CD4-positive, alpha-beta T cell treated with Interferon alpha-2 for 1 hour (primary cell): ENCODE measurements at places on chromosomes 13 and 19.

DNA sequence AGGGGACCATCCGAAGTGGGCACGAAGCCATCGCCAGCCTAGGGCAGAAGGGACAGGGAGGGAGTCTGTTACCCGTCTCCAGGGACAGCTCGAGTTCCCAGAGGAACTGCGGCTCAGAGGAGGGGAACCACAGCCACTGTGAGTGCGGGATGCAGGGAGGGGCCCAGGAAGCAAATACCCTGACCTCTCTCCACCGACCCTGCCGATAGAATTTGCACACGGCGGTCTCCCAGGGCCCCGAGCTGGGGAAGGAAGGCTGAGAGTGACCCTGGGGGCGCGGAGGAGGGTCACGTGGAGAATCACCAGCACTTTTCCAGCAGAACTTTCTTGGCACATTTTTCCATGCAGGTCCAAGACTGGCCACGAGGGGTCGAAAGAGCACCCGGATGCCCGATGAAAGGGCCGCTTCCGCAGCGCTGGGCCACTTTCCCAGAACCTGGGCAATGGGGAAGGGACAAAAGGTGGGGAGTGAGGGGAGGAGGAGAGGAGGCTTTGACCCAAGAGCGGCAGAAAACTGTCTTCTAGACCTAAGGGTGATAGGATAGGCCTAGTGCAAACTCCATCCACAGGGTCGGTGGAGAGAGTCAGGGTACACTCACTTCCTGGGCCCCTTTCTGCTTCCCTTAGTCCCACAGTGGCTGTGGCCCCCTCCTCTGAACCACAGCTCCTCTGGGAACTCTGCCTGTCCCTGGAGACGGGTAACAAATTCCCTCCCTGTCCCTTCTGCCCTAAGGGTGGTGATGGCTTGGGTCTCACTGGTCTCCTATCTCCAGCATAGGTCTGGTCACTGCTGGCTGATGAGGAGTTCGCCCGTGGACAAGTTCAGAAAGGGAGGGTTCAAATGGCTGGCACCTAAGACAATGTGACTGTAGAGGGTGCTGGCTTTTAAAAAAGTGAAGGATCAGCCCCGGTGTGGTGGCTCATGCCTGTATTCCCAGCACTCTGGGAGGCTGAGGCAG lies 5.3 kb upstream of the GPR4 start:
- DNase-seq, result peak; percentile 57

- DNase-seq, result no peak
Measured at GRCh38 chr13:110228936-110229904, 77.7 kb downstream of the COL4A1 start.

DNA sequence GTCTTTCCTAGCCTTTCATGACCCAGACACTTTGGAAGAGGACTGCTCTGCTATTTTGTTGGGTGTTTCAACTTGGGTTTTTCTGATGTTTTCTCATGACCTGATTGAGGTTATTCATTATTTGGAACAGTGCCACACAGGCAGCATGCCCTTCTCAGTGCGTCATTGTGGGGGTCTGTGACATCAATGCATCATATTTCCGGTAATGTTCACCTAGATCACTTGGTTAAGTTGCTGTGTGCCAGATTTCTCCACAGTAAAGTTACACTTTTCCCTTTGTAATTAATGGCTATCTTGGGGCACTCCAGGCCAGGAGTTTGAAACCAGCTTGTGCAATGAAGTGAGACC lies 124.4 kb downstream of the SIPA1L3 start:
- DNase-seq, result no peak

DNA sequence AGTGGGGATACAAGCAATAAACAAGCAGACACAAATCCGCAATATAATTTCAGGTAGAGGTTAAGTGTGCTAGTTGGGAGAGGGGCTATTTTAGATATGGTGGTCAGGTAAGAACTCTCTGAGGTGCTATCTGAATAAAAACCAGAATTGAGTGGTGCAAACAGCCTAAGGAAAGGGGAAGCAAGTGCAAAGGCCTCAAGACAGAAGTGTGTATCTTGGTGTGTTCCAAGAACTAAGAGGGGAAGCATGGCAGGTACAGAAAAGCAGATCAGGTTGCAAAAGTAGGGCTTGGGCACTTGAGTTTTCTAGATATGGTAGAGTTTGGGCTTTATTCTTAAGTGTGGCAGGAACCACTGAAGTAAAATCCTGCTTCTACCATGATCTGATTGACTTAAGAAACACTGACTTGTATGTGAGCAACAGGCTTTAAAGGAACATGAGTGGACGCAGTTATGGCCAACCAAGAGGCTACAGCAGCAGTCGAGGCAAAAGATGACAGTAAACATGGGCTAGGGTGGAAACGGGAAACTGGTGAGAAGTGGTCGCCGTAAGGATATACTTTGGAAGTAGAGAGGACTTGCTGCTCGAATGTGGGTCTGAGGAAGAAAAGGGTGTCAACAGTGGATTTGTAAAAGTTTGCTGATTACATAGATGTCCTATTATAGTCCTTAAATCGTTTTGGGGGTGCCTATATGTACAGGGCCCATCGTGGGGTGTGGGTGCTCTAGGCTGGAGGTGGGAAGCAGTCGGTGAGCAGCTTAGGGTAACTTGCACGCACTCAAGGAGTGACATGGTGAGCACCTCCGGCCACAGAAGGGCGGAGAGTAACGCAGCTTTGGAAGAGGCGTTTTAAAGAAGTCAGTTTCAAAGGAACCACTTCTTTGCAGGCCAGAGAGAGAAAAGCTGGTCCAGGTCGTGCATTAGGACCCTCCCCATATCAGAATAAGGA lies 677 bp downstream of the TGDS start:
- DNase-seq, result no peak

DNA sequence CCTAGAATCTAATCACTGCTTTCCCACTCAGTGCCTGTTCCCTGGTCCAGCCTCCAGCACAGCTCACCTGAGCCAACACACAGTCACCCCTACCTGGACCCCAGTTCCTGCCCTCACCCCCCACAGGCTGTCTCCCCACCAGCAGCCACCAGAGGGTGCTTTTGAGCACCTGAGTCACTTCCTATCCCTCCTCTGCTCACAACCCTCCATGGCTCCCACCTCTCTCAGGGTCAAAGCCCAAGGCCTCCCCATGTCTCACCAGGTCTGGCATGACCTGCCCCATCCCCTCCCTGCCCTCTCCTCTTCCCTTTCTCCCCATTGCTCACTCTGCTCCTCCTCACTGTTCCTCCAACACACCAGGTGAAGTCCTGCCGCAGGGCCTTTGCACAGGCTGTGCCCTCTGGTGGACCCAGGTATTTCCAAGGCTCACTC lies 7.1 kb upstream of the DPP9 start:
- DNase-seq, result peak; percentile 57

- no peak for DNase-seq
Measured at GRCh38 chr13:95865080-95865615, 188.1 kb downstream of the UGGT2 start.

GRCh38 chr13:68440874-68441273 lies 1210.7 kb upstream of the PCDH9 start:
- DNase-seq, result no peak

- no peak for DNase-seq
Measured at GRCh38 chr19:13599681-13600080, 93.4 kb upstream of the CACNA1A start.

- no peak for DNase-seq
Measured at GRCh38 chr13:23993680-23993985, 96.3 kb upstream of the C1QTNF9B start.

GRCh38 chr19:57171551-57172081 lies 4.3 kb upstream of the DUXA start:
- DNase-seq, result peak; percentile 54

GRCh38 chr19:42051166-42052115 lies 18.6 kb downstream of the GRIK5 start:
- DNase-seq, result no peak

- DNase-seq, result no peak
Measured at GRCh38 chr13:102028206-102028605, 373.6 kb downstream of the FGF14 start.

DNA sequence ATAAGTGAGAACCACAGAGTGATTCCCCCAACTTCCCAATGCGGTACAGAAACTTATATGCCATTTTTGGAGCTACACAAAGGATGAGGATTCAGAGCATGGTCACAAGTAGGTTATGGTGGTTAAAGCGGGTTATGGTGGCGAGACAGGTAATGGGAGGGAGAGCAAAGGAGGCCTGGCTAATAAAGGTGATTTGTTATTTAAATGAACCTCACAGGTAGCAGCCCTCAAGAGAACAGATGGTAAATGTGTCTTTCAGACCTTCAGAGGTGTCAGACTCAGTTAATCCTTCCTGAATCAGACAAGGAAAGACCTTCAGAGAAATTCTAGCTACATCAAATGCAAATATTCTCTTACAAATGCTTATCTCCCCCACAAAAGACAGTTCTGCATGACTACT lies 1971.4 kb downstream of the OLFM4 start:
- no peak for DNase-seq

GRCh38 chr13:98476106-98476505 lies 100.8 kb downstream of the STK24 start:
- peak; percentile 29 for DNase-seq

DNA sequence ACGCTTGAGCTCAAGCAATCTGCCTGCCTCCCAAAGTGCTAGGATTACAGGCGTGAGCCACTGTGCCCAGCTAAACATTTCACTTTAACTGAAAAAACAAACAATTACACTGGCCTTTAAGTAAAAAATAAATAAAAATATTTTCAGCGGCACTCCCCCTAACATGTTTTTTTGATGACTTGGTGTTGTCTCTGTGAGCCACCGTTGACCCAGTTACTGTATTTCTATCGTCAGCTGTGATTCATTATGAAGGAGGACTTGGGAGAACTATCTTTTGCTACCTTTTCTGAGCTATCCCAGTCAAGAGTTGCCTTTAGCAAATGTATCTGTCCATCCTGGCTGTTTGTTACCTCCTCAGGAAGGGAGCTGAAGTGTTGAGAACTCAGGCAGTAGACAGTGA lies 18.5 kb upstream of the C19orf33 start:
- DNase-seq, result no peak
